ENCODE measurements at places on chromosomes 1 and 21.
A peak's percentile ranks its signal among the peaks of the same experiment; 100 is the strongest.

DNA sequence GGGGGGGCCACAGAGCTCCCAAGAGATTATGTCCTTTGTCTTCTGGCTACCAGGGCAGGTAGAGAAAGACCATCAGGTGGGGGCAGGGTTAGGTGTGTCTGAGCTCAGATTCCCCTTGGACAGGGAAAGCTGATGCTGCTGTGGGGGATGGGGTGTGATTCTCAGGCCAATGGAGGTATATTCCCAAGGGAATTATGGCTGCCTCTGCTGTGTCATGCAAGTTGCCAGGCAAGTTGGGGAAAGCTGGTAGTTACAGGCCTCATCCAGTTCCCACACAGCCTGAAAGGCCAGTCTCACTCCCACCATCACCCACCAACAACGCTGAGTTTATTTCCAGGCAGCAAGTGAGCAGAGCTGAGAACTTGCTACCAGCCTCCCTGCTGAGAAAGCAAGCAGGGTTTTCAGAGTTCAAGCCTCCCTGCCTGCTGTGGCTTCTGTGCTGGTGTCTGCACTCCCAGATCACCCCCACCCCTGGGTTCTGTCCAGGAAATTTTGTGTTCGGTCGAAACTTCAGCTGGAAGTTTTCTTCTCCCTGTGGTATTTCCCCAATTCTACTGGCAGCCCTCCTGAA, 21.3 kb downstream of the IFI16 start:
- DNase-seq = no peak

- DNase-seq = no peak
Observed at GRCh38 chr1:48051466-48052126, 54.4 kb upstream of the TRABD2B start.

- no peak for DNase-seq
Observed at GRCh38 chr1:55828044-55828443, 612.9 kb upstream of the USP24 start.

DNA sequence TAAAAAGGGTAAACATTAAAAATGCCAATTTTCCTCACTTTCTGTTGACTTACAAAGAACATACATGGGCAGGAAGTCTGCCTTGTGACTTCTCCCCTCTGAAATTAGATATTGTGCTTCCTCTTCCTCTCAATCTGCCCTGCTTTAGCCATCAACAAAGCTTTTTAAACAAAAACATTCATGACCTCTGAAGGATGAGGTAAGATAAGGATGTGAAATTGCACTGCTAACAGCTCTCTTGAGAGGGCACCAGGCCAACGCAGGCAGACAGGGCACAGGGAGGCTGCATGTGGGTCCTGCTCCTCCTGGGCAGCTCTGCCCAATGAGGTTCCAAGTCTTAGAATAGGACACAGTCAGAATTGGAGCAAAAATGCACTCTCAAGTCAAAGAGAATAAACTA, 62.1 kb downstream of the DEGS1 start:
- no peak for DNase-seq

GRCh38 chr1:234730770-234731568, 121.0 kb upstream of the IRF2BP2 start:
- DNase-seq = peak; percentile 80

DNA sequence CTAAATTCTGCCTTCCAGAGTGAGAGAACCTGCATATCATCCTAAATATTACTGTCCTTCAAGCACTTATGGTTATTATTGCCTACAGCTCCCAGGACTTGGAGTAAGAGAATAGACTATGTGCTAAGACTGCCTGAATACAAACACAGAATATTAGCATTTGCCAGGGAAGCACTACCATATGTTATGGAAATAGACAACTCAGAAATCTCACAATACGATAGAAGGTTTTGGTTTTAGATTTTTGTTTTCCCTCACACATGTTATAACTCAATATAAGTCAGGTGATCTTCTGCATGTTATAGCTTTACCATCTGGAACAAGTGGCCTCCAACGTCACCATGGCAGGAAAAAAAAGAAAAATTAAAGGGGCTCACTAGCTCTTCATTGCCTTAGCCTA, 413.9 kb downstream of the LRRIQ3 start:
- no peak for DNase-seq

DNA sequence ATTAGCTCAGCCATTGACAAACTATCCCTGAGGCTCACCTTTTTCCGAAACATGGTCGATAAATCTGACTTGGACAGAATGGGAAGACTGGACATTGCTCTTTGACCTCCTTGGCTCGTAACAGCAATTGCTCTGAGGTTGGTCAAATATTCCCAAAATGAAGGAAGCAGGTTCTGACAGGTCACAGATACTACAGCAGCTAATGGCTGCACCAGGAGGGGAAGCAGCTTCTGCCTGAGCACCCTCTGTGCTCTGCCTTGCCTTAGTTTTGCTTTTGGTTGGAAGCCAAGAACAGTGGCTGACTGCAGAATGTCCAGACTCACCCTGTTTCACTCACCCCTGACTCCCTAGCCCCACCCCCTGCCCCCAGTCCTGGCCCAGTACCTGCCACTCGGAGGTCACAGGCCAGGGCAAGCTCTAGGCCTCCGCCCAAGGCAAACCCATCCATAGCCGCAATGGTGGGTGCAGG, 15.4 kb downstream of the ECHDC2 start:
- DNase-seq = no peak

DNA sequence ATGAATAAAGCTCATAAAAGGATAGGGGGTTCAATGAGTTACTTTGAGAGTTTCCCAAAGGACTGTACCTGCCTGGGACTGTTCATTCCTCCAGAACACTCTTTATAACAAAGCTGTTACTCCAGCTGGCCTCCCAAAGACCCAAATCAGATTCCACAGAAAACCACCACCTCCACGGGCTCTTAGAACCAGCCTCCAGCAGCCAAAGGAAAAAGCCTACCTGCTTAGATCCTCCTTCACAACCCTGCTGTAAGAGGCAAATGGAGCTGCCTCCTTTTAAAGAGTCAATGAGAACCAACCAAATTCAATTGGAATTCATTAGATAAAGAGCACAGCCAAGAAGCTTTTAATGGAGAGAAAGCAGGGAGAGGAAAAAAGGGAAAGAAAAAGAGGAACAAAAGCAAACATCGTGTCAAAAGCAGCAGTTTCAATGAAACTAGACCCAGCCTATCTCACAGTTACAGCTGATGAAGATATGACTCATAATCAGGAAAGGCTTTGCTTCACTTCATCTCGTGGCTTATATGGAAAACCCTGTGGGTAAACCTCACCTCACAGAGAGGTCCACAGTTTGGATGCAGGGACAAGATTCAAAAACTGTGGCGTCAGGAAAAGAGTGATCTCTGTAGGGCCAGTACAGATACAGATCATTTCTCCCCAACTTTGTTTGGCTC, 27.8 kb upstream of the FMO4 start:
- no peak for DNase-seq

DNA sequence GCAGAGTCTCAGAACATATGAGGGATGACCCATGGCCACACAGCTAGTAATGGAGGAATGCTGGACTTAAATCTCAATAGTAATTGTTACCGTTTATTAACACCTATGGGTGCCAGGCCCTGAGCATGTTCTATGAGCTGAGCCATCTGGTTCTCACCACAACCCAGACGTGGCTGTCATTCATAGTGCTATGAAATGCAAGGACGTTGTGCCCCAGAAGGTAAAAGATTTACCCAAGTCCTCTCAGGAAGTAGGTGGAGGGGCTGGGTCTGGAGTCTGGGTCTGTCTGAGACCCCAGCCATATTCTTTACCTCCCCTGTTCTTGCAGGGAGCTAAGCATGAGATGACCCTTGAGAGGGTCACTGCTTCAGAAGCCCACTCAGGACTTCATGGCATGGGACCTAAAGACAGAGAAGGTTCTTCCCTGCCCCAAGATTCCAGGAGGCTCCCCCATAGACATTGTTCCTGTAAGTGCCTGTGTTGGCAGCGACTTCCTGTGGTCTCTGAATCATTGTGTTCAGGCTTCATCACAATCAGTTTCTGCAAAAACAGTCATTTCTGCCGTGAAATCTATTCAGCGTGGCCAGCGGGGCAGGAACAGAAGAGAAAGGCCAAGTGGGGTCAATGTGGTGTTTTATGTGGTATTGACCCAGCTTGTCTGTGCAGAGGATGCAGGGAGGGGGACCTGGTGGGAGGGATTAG, 475.4 kb downstream of the PTPRU start:
- no peak for DNase-seq

DNA sequence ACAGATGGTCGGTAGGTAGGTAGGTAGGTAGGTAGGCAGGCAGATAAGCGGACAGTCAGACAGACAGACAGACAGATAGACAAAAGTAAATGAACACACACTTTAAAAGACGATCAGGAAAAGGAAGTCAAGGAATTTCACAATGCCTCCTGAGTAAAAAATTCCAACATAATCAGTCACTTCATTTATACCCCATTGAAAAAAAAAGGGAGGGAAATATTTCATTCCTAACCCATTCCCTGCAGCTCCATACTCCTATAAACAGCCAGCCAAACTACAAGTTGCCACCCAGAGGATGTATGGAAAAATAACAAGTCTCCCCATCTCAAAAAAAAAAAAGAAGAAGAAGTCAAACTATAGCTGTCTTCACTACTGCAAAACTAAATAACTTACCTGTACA, 43.4 kb downstream of the ZZZ3 start:
- no peak for DNase-seq

- no peak for DNase-seq
Observed at GRCh38 chr1:94892604-94893254, 34.2 kb downstream of the CNN3 start.

GRCh38 chr1:58933599-58933926, 149.7 kb upstream of the JUN start:
- no peak for DNase-seq

DNA sequence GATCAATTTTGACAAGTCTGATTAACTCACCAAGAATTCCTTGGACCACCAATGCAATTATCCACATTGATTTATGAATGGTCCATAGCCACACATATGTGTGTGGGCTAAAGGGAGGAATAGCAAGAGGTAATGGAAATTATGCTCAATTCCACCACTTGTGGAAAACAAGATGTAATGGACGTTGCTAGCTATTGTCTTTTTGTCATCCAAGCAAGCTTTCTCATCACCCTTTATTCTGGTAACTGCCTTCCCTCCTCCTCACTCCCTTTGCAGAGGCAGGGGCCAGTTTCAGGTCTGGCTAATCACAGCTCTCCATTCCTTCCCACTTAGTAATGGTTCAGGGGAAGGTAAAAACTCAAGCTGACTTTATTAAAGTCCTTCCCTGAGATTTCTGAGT, 24.7 kb upstream of the RAB3GAP2 start:
- DNase-seq = no peak

DNA sequence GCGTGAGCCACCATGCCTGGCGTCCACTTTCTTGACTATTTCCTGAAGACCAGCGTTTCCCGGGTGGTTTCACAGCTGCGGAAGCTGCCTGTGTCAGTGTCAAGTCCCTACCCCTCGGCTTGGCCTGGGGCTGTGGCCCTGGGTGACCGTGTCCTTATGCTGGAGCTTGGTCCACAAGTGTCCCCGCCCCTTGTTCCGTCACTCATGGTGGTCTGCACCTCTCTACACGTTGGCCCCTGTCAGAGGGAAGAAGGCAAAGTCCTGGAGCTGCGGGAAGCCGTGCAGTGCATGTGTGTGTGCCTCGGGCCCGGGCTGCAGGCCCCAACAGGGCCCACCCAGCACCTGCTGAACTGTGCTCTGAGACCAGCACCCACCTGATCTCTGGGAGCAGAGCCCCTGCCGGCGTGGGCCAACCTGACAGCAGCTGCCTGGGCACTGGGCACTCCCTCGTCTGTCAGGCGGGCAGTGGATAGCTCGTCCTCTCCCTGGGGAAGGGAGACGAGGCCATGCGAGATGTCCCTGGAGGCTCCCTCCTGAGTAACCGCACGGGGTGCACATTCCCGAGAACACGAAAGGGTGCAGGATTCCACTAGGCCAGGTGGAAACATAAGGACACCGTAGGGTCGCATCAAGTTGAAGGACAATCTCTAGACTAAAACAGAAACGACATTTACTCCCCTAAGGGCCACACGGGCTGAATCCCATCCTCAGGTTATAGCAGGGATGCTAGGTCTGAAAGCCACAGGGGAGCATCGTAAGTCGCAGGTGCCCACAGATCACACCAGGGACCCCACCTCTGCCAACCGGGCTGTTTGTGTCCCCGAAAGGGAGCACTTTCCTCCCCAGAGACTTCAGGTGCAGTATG, 2.4 kb upstream of the C1orf159 start:
- DNase-seq = no peak

GRCh38 chr1:100631015-100631551, 88.5 kb upstream of the VCAM1 start:
- DNase-seq = no peak

DNA sequence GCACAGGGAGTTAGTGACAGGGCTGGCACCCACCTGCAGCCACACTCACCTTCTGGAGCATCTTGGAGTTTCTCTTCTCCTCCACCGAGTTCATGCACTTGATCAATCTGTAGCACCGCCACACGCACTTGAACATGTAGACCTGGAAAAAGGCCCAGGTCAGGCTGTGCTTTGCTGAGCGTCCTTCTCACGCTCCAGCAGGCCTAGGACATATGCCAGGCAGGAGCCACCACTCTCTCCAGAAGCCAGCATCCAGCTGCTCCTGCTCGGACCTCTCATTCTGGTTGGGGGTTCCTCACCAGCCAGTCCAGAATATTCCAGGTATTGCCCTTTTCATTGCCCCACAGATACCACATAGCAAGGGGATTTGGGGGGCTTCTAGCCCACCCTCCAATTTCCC, 11.7 kb upstream of the MATN1 start:
- DNase-seq = no peak

DNA sequence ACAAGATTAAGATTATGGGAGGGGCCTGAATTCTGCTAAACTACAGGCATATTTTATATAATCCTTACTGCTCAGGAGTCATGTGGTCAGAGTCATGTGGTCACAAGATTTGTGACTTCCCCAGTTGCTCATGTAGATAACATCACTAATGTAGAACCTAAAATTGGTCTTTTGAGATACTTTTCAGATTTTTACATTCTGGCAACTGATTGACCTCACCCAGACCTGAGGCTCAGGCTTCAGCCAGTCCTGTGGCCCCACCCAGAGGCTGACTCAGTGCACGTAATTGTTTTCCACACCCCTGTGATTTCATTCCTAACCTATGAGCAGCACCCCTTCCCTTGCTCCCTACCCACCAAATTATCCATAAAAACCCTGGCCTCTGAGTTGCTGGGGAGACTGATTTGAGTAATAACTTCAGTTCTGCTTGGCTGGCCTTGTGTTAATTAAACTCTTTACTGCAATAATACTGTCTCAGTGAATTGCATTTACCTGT, 41.7 kb upstream of the ZNF326 start:
- peak; percentile 70 for DNase-seq

DNA sequence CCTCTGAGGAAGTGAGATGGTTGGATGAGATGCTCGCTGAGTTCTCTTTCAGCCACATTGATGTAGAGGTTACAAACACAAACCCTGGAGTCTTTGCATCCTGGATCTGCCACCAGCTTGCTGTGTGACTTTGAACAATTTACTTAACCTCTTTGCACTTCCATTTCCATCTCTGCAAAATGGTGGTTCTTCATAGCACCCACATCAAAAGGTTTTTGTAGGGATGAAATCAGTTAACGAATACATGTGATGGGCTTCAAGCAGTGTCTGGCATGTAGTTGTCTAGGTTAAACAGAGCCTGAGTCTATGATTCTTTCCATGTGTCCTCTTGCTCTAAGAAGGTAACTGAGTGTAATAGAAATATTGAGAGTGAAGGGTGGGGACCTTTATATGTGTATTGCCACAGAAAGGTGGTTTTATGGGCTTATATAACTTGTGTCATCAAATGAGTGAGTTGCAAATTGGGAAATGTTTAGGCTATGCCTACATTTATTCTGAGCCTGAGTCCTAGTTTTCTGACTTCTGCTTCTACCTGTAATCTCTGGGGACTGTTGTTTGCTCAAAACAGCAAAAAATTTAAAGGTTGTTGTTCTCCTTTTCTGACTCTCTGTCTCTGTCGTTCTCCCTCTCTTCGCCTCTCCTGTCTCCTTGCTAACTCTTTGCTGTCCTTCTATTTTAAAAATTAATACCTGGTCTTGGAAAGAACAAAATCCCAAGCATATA, 27.3 kb upstream of the LRRN2 start:
- no peak for DNase-seq
